ENCODE measurements at places on chromosomes 7 and 10.

DNA sequence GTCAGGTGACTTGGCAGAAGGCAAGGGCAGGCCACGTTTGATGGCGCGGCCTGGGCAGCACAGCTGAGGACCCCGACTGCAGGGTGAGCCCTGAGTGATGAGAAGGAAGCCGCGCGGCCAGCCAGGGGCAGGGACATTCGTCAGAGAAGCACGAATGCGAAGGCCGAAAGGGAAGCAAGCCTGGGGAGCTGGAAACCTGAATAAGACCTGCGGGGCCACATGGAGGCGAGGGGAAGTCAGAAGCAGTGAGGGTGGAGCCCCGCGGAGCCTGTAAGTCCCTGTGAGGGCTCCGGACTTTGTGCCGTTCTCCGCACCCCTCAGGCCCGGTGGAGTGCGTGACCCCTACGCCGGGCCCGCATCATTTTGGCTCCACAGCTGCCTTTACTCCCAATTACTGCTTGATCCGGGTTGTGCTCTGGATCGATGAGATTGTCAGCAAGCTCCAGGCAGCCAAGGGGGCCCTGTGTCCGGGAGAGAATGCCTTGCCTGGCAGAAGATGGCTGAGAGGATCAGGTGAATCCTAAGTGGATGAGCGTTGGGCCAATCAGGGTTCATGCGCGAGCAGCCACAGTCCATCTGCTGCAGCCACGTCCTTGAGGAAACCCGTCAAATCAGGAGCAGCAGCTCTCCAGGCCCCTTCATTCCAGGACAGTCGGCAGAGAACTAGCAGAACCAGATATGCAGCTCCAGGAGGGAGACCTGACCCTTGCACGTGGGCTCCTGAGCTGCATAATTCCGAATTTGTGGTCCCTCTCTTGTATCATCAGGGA is 293.3 kb upstream of the SHH start:
- DNase-seq, result no peak

GRCh38 chr10:29628912-29629526 is 5.8 kb downstream of the SVIL start:
- DNase-seq, result no peak

DNA sequence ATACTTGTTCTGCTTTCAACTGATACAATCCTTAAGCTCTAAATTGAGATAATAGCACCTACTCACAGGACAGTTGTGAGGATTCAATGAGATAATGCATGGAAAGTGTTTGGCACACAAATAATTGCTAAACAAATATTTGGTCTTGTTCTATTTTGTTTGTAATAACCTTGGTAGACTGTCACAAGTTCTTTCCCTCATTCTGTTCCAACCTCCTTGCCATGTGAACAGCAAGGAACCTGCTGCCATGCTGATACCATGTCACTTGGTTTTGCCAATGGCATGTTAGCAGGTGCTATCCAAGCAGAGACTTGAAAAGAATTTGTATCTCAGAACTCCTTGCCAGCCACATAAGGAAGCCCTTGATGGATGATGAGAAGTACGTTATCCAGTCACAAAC is 24.8 kb upstream of the TECTB start:
- no peak for DNase-seq

- DNase-seq, result no peak
These were observed 3.2 kb upstream of the NCOA4 start for GRCh38 chr10:46033602-46034011.

Data from NCI-H1417 treated with DMSO at 0.1 percent for 48 hours (cell line).